NCI-H460 (cell line): ENCODE measurements at places on chromosomes 4 and X. TPM values are rescaled to one million over a fixed set of nuclear protein-coding genes. Genes with fewer than 3 reads are reported as not detected.

- DNase-seq: no peak
Measured at GRCh38 chr4:57405359-57405758, 295.2 kb upstream of the IGFBP7 start.

DNA sequence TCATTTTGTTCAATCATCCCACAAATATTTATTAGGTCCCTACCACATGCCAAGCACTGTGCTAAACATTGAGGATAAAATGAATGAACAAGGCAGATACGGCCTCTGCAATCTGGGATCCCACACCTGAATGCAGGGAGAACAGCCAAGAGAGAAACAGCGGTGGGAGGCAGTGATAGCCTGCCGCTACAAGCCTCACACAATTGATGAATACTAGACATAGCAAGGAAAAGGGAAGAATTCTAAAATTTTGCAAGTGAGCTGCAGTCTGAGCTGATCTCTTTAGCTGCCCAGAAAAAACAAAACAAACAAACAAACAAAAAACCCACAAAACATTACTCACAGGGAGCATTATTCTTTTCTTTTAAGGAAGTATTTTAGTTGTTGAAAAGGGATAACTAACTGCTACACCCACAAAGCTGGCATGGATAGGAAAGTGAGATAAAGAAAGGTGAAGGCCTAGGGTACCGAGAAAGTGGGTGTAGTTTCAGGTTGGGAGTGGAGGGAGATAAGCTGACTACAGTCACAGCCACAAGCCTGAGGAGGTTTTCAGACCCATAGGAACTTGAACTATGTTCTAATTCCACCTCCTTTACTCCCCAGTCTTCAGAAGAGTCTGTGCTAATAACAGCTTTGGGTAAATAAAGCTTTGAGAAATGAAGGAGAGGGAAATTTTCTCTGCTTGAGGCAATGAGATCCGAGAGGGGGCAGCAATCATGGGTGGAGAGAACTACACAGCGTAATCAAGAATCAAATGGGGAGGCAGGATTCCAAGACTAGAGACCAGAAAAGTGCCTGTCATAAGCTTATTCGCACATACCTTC lies 85.4 kb downstream of the SH3RF1 start:
- DNase-seq: no peak

Gene KDR
- total RNA-seq: 0.10 and 0.35 TPM in 2 replicates

DNA sequence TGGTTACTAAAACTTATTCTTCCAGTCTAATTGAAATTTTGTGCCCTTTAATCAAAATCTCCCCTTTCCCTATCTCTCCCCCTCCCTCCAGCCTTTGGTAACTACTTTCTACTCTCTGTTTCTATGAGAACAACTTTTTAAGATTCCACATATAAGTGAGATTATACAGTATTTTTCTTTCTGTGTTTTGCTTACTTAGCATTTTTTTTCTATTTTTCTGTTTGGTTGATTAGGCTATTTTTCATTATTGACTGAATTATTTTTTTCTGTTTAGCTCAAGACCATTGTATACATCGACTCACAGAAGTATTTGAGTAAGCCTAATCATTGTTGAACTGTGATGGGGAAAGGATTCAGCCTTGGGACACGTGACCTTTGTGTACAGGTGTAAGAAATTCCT lies 116.4 kb downstream of the PHEX start:
- DNase-seq: no peak

Gene TEC
- 2.7 and 2.9 TPM in 2 replicates for total RNA-seq

DNA sequence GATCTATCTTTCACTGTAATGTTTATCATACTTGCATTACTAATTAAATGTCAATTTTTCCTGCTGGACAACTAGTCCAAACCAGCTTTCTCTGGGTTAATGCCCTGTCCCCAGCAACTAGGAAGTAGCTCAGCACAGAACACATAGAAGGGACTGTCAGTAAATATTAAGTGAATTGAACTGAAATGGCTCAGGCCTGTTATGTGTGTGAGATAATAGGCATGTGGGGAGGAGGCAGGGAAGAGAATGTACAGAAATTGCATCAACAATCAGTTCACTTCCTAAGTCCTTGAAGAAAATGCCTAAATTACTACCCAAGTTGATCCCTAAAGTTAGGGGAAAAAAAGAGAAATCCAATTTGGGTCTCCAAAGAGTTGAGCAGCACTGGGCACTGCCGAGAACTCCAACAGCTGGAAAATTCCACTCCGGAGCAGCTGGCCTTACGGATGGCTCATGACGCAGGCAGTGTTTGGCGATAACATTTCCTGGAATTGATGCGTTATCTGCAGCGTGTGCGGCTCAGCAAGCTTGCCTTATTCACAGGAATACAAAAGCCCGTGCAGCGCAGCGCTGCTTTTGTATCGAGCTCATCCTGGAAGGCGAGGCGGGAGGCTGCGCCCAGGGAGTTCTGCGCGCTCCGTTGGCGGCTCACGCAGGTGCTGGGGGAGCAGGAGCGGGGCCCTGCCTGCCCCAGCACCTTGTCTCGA lies 297.3 kb upstream of the LCORL start:
- no peak for DNase-seq

Gene TMEM35A
- 0.69 and 0.74 TPM in 2 replicates for total RNA-seq

Gene SHROOM2
- 0.12 and 0.17 TPM in 2 replicates for total RNA-seq

- no peak for DNase-seq
Measured at GRCh38 chr4:40307627-40308497, 27.3 kb upstream of the CHRNA9 start.

Gene DACH2
- total RNA-seq: 0.02 TPM in 1 of 2 replicates, not detected in the other

DNA sequence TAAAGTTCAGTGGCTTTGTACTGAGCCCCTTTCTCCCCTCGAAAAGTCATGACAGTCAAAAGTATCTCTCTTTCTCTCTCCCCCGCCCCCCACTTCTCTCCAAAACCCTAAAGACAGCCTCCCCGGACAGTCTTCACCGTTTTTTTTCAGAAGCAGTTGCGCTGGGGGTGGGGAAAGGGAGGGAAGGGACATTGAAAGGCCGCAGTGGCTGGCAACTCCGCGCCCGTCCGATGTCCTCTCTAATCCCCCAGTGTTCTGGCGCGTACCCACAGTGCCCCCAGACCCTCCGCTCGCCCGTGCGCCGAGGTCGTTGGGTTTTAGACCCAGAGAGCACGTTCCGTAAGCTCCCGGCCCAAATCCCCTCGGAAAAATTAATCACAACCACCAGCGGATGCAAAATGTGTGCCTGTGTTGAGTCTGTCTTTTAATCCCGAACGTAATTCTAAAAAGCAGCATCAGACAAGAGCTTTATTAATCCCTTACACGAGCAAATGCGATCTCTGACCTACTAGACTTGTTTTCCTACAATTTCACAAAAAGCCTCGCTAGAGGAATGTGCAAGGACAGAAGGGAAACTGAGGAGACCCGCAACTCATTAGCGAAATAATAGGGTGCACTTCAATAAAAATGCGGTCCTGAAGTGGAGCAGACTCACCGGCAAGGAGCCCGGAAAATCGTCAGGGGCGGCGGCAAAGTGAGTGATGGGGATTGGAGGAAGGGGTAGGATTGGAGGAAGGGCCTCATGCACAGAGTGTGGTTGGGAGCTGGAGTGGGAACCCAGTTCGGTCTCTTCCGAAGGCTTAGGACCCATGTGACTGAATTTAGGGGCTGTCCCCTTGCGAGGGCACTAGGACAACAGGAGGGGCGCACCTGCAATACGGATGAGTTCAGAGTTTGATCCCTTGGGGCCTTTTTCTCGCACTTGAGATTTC lies 12.2 kb upstream of the PRDM8 start:
- DNase-seq: no peak
